Stimulated activated CD4-positive, alpha-beta T cell treated with anti-CD3 and anti-CD28 coated beads, Interleukin-15, amount 100 ng/mL, for 1 hour (primary cell): ENCODE measurements at places on chromosomes 16 and 17.
A peak's percentile ranks its signal among the peaks of the same experiment; 100 is the strongest.

GRCh38 chr16:57998486-57998885 lies 2.0 kb downstream of the ZNF319 start:
- peak; percentile 22 for DNase-seq

GRCh38 chr17:40309031-40309948 lies at the start of gene RARA:
Gene RARA (plus strand): TSS chr17:40309180. CDS start chr17:40331219, 22,039 bp downstream.
- DNase-seq = no peak

DNA sequence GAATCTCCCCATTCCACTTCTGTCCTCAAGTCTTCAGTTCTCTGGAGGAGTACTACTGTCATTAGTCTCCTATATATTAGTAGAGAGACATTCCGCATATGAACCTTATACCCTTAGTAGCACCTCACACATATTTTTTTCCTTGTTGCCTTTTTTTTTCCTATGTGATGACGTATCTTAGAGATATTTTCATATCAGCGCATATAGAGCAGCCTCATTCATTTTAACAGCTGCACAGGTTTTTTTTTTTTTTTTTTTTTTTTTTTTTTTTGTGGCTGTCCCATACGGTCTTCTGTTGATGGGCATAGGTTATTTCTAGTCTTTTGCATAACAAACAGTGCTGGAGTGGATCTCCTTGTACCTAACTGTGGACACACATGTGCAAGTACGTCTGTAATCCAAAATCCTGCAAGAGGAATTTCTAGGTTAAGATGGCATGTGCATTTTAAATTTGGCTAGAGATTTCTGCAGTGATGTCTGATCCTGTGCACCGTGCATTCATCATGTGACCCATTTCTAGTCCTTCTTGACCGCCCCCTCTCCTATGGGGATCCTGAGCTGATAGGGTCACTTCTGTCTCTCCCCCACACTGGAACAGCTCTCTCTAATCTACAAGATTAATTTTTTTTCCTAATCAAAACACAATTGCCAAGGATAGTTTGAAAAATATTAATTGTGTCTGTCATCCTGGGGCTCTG lies 64.8 kb downstream of the PRKCB start:
- DNase-seq = no peak

DNA sequence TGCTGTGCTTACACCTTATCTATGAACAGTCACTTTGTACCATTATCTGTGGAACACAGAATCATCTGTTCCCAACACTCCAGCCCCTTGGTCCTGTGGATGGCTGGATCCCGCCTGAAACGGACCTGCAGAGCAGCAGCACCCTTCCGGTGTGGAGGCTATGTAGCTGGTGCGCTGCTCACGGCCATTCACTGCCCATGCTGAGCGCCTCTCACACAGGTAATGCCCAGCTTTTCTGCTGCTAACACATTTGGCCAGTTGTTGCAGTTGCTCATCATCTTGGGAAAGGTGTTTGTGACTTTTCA lies 11.4 kb upstream of the PLK1 start:
- no peak for DNase-seq

DNA sequence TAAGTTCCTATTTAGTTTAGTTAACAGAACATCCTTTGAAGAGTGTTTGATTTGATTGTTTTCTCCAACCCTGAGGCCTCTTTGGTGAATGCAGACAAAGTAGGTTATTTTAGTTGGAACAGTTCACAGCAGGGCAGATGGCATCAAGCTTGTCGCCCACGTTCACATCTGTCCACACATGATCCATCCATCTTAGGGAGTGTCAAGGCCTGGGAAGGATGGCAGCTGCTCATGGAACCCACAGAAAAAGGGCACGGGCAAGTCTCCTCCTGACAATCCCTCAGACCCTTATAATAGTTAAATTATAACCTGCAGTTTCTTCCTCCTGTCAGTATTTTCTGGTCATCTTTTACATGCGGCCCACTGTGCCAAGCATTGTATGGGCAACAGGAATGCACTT lies 60.2 kb downstream of the KNOP1 start:
- DNase-seq = no peak

DNA sequence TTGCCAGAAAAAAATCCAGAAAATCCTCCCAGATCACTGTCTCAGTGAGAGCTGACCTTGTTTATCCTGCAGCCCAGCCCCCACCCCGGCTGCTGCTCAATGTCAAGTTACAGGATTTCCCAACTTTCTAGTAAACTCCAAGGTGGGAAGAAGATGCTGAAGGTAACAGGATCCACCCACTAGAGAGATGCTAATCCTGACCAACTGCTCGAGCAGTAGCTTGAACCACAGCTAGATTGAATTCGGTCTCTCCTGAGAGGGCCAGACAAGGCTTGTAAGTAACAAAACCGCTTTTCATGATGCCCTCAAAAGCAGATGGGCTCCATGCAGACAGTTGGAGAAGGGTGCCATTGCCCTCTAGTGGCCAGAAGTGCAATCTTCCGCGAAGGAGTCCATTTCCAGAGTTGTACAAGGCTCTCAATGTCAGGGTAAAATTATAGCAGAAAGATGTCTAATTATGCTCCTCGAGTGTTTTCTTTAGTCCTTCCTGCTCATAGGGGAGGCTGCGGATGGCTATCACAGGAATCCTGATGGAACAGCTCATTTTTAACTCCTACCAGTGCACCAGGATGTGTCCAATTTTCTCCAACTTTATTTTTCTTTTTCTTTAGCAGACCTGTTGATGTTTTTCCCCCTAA lies 3.9 kb downstream of the CDH11 start:
- DNase-seq = no peak

GRCh38 chr17:76852843-76853242 lies 15.4 kb upstream of the MGAT5B start:
- no peak for DNase-seq

- DNase-seq = no peak
These were observed 1.5 kb downstream of the AMZ2 start for GRCh38 chr17:68249354-68249765.

DNA sequence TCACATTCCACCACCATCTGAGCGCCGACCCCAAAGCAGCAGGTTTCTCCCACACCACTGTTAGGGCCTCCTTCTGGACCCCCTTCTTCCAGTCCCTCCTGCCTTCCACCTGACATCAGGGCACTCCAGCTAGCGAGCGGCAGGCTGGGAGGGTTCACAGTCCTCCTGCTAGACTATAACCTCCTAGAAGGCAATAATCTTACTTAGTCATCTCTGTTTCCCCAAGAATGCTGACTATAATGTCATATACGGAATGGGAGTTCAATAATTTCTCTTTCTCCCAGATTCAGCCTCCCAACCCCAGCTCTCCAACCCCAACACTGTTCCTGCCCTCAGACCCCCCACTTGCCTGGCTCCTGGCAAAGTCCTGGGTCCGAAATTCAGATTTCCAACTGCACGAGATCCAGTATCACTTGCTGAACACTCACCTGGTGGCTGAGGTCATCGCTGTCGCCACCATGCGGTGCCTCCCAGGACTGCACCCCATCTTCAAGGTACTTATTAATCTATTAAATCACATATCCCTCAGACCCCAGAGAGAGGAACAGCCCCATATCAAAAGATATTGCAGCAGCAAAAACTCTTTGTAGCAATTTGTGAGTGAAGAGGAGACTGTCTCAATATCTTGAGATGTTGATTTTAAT lies 5.6 kb downstream of the ALOX12 start:
- DNase-seq = no peak

DNA sequence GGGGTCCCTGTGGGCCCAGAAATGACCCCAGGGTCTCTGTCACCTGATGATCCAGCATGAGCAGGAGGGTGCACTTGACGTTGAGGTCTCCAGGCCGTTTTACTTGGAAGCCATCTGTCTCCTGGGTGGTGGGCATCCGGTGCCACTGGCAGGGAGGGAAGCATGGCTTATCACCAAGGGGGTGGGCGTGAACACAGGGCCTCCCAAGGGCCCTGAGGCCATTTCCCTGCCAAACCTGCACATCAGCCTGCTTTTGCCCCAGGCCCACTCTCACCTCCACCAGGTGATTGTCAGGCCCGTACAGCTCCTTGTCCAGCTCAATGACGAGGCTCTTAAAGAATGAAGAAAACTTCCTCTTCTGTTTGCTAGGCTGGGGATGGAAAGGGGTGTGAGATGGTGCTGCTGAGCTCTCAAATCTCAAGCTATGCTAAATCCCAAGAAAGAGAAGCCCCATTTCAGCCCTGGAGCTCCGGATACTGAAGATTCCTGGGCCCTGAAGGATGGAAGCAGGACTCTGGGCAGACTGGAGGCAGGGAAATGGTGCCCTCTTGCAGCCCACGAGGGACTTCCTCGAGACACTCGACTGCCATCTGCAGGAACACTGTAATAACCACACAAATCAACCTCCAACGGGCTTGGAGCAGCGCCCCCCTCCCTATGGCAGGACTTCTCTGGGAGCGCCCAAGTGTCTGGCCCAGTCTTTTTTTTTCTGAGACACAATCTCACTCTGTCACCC lies 7.1 kb upstream of the FTSJ3 start:
- DNase-seq = no peak

- no peak for DNase-seq
These were observed 15.1 kb downstream of the GPR179 start for GRCh38 chr17:38328620-38329019.

GRCh38 chr16:88737298-88738150 lies 31.2 kb downstream of the CTU2 start:
- DNase-seq = peak; percentile 58
